ENCODE measurements at places on chromosomes 2 and 18.

GRCh38 chr2:106314444-106314843 is 120.3 kb upstream of the UXS1 start:
- no peak for DNase-seq

DNA sequence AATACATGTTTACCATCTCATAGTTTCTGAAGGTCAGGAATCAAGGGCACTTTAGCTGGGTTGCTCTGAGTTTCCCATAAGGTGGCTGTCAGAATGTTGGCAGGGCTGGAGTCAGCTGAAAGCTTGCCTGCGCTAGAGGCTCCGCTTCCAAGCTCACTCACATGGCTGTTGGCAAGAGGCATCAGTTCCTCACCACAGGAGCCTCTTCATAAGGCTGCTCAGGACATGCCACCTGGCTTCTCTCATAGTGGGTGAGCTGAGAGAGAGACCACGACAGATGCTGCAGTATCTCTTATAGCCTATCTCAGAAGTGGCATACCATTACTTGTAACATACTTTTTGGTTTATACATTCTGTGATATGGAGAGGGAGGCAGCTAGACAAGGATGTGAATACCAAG is 7.2 kb downstream of the HADHB start:
- DNase-seq = no peak

DNA sequence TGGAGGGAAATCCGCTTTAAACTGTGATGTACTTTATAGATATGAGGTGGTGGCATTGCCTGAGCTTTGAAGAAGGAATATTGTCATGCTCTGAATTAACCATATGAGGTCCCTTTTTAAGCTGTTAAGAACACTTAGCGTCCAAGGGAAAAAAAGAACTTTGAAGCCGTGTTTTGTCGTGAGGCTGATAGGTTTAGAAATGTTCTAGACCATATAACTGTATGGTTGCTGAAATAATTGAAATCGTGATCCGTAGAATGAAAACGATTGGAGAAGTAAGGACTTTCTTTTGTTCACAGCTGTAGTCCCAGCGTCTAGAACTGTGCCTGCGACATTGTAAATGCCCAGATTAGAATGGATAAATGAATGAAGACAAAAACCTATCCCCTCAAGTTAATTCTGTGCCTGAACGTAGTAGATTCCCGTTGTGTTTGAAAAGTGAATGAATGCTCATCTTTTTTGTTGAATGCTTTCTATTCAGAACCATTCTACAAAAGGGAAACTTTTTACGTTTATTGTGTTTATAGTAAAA is 1.5 kb downstream of the SMCHD1 start:
- DNase-seq = no peak

DNA sequence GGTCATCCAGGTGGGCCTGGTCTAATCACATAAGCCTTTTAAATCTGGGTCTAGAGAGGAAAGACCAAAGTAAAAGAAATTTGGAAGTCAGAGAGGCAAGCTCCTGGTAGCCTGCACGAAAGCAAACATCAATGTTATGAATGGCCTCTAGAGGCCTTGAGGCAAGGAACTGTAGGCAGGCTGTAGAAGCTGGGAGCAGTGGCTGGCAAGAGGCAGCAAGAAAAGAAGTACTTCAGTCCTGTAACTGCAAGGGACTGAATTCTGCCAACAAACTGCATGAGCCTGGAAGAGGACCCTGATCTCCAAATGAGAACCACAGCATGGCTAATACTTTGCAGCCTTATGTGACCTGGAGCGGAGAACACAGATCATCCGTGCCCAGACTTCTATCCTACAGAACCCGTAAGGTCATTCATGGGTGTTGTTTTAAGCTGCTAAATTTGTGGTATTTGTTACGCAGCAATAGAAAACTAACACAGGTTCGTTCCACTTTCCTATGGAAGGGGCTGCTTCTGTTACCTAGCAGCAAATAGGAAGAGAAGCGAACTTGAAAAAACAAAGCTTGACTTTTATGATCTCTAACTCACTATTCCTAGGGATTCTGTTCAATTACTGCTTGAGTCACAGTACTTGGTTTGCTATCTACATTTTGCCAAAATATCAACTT is 1.2 kb downstream of the IMMT start:
- no peak for DNase-seq

- DNase-seq = no peak
These were observed 6.1 kb upstream of the GPC1 start for GRCh38 chr2:240429341-240429871.
